ENCODE measurements at places on chromosomes 1 and 21. TPM values are rescaled to one million over a fixed set of nuclear protein-coding genes. Genes with fewer than 3 reads are reported as not detected.

DNA sequence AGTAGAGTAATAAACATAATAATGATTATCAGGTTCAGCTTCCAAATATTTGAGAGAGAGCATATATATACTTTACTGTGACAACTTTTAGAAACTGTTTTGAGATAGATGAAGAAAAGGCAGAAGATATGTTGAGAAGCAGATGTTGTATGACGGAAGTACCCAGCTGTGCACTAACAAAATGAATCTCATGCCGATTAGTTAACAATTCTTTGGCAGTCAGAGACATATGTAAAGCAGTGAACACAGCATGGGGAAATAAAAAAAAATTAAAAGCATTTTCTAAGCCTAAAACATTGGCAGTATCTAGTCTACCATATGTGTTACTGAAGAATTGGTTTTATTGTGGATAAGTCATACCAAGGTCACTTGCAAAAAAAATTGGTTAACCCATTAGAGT, 51.8 kb downstream of the MAGI3 start:
- DNase-seq = no peak

GRCh38 chr1:72129869-72130268, 152.5 kb downstream of the NEGR1 start:
- DNase-seq = no peak

DNA sequence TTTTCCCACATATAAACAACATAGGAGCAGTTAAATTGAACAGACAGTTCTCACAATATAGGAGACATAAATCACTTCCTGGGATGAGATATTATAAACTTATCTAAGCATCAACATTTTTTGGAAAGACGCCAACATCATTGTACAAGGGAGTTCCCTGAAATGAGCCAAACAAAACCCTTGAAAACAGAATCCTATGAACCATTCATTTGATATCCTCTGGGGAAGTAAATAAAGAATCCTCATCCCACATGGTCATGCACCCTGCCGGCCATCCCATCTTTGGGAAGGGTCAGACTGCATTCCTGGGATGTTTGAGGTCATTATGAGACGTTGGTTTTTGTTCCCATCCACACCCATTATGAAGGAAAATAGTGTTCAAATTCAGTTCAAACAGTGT, 111.8 kb upstream of the USP25 start:
- DNase-seq = no peak

DNA sequence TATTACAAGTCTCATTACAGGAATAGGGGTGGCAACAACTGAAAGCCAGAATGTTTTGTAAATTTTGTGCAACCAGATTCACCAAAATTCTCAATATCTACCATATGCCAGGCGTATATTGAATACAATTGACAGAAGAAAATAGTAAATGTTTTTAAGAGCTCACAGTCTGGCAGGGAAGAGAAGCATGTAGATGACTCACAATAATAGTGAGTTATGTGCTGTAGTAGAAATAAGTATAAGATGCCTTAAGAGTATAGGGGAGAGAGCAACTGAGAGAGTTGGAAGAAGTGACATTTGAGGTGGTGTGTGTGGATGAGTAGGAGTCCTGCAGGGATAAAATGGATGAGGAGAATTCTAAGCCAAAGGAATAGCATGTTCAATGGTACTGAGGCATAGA, 170.5 kb upstream of the FGGY start:
- no peak for DNase-seq

TTC34 gene
- total RNA-seq = 0.46 TPM

SHE gene
- total RNA-seq = 22.9 TPM

GREM2 gene
- 4.9 TPM for total RNA-seq

C1QB gene
- total RNA-seq = 441 TPM

DBT gene
- total RNA-seq = 11.6 TPM
